GM04503 (cell line): ENCODE measurements at places on chromosomes 11 and 22.
A peak's percentile ranks its signal among the peaks of the same experiment; 100 is the strongest.

DNA sequence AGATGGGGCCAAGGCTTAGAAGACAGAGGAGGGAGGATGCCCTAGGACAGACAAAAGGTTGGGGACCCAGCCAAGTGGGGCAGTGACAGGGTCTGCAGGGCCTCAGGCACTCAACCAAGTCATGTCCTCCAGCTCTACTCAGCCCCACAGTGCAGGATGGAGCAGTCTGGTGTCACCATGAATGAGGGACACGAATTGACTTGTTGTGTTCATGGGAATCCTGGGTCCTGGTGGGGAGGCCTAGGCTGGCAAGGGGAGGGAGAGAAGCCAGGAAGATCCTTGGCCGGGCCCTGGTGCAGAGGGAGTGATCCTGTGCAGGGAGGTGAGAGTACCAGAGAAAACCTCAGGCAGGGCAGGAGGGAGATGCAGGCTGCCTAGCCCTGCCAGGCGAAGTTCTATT lies 12.0 kb downstream of the P2RY6 start:
- DNase-seq = no peak

DNA sequence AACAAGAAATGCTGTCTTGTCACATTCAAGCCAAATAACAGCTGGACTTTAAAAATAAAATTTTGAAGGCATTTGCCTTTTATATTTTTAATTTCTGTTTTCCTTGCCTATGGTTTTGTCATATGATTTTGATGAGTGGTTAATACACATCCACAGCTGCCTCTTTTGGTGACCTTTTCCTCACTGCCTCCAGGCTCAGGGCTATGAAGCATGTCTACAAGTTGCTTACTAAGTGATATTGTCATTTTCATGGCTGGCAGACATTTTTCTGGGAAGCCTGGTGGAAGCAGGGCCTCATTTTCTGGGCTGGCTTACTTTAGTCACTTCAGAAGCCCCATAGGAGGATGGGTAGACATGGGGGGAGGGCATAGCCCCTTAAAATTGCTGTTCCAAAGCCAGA lies 344.9 kb downstream of the SOX6 start:
- no peak for DNase-seq

DNA sequence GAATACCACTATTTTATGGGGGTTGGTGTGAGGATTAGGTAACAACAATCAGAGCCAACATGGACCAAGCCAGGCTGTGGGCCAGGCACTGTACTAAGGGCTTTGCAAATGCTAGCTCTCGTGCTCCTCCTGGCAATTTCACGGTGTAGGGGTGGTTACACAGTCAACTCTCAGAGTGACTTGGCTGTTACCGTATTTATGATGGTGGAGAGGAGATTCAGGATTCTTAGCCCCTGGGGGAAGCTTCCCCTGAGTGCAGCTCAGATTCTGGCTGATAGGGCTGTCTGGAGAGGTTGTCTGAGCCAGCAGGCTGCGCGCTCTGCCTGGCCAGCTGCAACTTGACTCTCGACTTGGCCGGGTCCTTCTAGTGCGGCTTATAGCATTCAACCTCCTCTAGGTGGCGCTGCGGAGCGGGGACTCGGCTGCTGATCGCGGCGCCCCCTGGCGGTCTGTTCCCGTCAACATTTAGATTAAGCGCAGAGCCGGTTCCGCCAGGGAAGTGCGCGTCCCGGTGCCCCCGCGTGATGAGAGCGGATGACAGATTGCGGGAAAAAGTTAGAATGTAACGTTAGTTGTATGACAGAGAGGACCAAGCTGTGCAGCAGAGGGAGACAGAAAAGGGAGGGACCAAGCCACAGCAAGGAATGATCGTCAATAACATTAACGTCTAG lies 4.5 kb upstream of the NCF4 start:
- peak; percentile 20 for DNase-seq

DNA sequence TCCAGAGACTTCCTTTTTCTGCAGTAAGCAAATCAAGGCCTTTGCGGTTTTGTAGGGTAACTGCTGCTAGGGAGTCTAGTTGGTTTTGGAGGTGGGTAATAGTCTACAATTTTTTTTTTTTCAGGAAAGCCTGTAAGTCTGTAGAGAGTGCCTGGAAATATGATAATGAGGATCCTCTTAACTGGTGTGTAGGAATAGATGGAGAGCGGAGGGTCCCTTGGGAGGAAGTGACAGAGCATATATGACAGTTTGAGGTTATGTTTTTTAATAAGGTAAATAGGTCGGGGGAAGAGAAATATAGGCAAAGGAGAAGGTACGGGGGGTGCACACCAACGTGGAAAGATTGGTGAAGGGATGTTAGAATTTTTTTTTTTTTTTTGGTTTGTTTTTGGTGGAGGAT lies 25.9 kb downstream of the ZNF195 start:
- DNase-seq = no peak
